ENCODE measurements at places on chromosomes 16 and 17. TPM values are rescaled to one million over a fixed set of nuclear protein-coding genes. Genes with fewer than 3 reads are reported as not detected.

FBXW10B gene
- total RNA-seq = 2.0 TPM

STH gene
- total RNA-seq = not detected

HOXB3 gene
- 4.8 TPM for total RNA-seq

CACNA1G gene
- 1.8 TPM for total RNA-seq

IRX3 gene
- 8.2 TPM for total RNA-seq

PLK1 gene
- 7.7 TPM for total RNA-seq

MRM1 gene
- 5.3 TPM for total RNA-seq

TMEM208 gene
- 45.4 TPM for total RNA-seq

OR1F1 gene
- not detected for total RNA-seq

IRX5 gene
- total RNA-seq = not detected

MVD gene
- total RNA-seq = 27.5 TPM

NPIPB6 gene
- not detected for total RNA-seq

CIBAR2 gene
- not detected for total RNA-seq

PIRT gene
- not detected for total RNA-seq

NXN gene
- 11.4 TPM for total RNA-seq

GRCh38 chr16:12901204-12901596, 198 bp upstream of the SHISA9 start:
- no peak for DNase-seq

GRCh38 chr17:42185621-42185930, 324 bp upstream of the HCRT start:
- DNase-seq = no peak

- no peak for DNase-seq
These were observed 136.3 kb upstream of the XYLT1 start for GRCh38 chr16:17607075-17607509.

- no peak for DNase-seq
These were observed 7.8 kb downstream of the GAA start for GRCh38 chr17:80109066-80109660.

DNA sequence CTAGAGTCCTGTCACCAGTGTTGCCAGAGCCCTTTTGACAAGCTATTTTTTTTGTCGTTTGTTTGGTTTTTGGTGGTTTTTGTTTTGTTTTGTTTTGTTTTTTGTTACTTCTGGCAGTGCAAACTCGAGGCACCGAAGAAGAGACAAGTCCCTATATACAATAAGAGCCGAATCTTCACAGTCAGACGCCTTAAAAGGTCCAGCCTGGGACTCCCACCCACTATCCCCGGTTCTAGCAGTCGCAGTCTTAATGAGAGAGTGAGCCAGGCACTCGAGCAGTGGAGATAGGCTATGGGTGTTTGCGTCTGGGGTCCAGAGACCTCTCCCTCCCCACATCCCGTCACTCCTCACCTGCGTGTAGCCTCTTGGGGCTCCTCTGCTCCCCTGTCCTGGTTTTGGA, 1.9 kb downstream of the OR1F1 start:
- no peak for DNase-seq

- DNase-seq = no peak
These were observed 174.7 kb downstream of the MAP2K4 start for GRCh38 chr17:12195418-12195817.

GRCh38 chr16:49280105-49280741, 1.4 kb downstream of the CBLN1 start:
- DNase-seq = no peak

- no peak for DNase-seq
These were observed 2.1 kb downstream of the SSTR2 start for GRCh38 chr17:73166731-73167581.

DNA sequence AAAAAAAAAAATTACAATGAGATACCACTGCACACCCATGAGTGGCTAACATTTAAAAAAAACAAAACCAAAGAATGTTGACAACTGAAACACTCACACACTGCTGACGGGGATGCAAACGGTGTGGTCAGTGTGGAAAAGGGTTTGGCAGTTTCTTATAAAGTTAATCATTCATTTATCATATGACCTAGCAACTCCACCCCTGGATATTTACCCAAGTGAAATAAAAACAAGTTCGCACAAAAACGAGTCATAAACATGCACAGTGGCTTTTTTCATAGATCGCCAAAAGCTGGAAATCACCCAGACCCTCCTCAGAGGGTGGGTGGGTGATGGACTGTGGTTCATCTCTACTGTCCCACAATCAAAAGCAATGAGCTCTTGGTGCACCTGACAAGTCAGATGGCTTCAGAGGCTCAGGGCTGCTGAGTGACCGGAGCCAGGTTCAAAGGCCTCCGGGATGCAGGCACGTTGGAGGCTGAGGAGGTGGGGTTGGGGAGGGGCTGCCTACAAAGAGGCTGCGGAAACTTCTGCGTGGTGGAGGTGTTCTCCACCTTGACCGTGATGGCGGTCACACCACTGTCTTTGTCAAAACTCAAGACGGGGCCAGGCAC, 14.2 kb downstream of the RAB40B start:
- no peak for DNase-seq

- no peak for DNase-seq
These were observed 74.6 kb downstream of the N4BP1 start for GRCh38 chr16:48535369-48535787.

DNA sequence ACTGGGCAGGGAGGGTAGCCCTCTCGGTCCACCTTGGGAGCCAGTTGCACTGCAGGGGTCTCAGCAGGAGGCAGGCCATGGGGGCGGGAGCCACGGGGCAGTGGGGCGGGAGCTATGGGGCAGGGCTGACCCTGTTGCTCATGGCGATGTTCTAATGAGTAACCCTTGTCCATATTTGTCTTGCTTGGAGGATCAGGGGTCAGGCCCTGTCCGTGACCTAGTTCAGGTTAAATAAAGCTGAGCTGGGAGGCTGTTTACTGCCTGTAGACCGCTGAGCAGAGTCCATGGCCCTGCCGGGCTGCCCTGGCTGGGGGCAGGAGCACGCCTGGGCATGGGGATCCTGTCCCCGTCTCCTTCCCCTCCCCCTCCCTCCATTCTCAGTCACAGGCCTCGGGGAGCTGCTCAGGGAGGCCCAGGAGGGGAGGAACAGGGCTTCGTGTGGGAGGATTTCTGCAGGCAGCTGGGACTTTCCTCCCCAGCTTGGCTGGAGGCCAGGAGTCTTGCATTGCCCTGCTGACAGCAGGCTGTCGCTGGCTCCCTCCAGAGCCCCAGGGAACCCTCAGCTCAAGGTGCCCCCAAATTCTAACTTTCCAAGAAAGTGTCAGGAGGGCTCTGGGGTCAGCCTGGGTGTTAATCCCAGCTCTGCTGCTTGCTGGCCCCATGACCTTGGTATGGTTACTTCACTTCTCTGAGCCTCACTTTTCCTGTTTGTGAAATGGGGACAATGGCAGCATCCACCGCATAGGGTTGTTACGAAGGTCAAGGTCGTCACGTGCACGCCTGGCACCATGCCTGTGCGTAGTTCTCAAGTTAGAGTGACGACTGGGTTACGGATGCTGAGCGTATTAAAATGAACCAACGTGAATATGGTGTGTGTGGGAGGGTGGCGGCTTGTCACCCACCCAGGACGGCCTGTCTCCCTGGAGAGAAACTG, 6.1 kb upstream of the SERPINF2 start:
- peak; percentile 60 for DNase-seq

GRCh38 chr17:15464231-15464985, 3.0 kb downstream of the CDRT4 start:
- no peak for DNase-seq

DNA sequence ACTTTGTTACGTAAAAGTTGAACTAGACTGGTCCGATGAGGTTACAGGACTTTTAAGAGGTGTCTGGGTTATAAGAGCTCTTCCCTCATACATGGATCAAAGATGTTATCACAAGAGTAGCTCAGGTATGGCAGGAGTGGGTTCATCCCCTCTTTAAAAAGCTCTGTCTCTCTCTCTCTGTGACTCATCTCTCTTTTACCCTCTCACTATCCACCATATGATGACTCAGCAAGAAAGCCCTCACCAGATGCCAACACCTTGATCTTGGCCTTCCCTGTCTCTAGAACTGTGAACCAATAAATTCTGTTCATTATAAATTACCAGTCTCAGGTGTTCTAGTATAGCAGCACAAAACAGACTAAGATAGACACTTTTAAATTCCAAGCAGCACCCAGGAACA, 1.9 kb upstream of the CLEC19A start:
- DNase-seq = no peak

All from omental fat pad (tissue), 4 donors.